ENCODE measurements at places on chromosomes 7 and 10.

- DNase-seq: no peak
Measured at GRCh38 chr10:11845113-11845512, 22.0 kb downstream of the PROSER2 start.

DNA sequence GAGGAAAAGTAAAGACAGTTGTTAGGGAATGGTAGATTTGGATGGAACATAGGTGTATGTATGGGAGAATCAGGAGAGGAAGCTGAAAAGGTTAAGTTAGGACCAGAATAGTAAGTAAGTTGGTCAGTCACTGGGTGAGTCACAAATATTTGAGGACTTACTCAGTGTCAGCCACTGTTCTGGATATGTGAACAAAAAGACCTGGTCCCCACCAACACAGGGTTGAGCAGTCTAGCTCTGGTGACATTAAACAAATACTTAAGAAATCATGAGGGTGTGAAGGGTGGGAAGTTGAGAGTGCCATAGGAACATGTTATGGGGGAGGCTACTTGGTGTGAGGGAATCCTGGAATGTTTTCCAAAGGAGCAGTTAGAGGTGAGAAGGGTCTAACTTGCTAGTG, 246.9 kb downstream of the PTEN start:
- DNase-seq: peak; percentile 66

GRCh38 chr7:47483604-47484273, 98.2 kb downstream of the TNS3 start:
- no peak for DNase-seq

DNA sequence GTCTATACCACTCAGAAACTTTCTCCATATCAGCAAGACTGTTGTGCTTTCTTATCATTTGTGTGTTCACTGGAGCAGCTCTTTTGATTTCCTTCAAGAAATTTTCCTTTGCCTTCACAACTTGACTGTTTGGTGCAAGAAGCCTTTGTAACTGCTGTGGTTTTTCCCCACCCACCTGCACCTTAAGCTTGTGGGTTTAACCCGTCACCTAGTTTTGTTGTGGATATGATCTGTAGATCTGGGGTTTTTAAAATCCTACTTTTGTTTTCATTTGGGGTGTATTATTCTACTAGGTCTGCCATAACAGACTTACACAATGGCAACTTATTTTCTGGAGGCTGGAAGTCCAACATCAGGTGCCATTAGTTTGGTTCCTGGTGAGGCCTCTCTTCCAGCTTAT, 30.5 kb upstream of the CHST3 start:
- no peak for DNase-seq

GRCh38 chr7:4189131-4189570, 492.9 kb upstream of the FOXK1 start:
- peak; percentile 95 for DNase-seq

GRCh38 chr10:132062641-132063390, 2.9 kb upstream of the JAKMIP3 start:
- no peak for DNase-seq

- DNase-seq: peak; percentile 45
Measured at GRCh38 chr10:22693371-22693784, 21.0 kb downstream of the PIP4K2A start.

DNA sequence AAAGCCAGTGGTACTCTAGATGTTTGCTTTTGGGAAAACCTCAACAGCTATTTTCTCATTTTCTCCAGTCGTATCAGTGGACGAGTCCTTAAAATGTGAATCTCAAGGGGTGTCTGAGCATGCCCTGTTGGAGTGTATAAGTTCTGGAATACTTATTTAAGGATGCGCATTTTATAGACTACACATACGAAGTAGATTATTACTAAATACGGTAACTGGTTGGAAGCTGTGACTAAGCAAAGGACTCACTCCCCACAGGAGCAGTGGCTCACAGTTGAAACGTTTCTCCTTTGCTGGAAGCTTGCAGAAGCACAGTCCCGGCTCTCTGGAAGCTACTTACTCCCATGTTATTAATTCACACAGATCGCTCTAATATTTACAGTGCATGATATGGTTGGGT, 90.8 kb upstream of the DNAJB6 start:
- no peak for DNase-seq

- DNase-seq: no peak
Measured at GRCh38 chr10:124663766-124664360, 80.3 kb downstream of the FAM53B start.

DNA sequence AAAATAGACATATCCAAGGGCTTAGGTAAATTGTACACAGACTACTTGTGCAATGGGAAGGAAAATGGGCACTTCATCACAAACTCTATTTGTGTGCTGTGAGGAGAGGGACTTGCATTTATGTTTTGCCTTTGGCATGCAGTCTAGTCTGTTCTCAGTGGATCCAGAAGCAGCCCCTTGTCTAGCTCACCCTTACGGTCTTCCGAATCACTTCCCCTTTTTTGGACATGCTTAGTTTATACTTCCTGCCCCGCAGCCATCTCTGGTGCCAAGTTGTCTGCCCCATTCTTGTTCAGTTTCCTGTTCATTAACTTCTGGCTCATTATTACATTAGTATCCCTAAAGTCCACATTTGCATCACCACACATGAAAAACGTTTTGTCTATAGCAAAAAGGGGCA, 161.6 kb downstream of the NRCAM start:
- peak; percentile 59 for DNase-seq

DNA sequence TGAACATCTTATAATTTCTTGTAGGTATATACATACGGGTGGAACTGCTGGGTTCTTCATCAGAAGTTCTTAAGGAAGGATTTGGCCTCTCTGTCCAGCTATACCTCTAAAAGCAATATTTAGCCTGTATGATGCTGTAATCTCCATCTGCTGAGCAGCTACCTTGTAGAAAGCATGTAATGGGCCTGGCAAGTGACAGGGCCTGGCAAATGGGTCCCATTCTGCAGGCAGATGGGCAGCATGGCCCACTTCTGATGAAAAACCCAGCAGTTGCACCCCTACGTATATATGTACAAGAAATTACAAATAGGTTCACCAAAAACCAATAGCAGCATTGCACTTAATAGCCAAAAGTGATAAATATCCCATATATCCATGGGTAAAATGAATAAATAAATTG, 9.0 kb downstream of the PLPP4 start:
- DNase-seq: no peak

GRCh38 chr7:88927-89231, 103.5 kb upstream of the FAM20C start:
- DNase-seq: no peak

DNA sequence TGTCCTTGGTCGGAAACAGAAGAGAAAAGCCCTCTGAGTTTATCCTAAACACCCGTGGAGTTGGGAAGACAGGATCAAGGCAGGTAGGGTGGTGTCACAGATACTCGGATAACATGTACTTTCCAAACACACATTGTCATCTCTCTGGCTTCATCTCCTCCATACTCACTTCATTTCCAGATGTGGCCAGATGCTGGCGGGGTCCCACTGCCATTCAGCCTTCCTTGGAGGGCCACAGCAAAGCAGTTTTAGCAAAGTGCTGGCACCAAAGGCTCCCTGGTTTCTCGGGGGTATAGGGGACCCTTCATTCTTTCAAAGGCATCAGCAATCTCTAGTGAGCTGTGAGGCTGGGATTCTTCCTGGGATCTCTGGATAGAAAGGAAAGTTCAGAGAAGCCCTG, 539.5 kb downstream of the TCERG1L start:
- no peak for DNase-seq

DNA sequence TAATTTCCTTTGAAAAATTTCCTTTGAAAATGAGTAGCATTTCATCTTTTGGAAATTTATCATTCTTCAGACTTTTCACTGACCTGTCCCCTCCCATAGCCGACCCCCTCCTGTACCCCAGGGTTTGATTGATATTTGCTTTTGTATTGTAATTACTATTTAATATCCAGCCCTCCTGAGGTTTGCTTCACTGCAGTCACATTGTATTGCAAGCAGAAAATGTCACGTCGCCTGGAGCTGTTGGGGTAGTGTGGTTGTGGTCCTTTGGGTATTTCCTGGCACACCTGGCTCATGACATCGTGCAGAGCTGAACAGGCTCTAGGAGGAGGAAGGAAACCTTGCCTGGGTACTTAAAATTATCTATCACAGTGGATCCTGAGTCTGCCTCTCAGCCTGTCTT, 116.1 kb downstream of the INSYN2A start:
- DNase-seq: no peak

DNA sequence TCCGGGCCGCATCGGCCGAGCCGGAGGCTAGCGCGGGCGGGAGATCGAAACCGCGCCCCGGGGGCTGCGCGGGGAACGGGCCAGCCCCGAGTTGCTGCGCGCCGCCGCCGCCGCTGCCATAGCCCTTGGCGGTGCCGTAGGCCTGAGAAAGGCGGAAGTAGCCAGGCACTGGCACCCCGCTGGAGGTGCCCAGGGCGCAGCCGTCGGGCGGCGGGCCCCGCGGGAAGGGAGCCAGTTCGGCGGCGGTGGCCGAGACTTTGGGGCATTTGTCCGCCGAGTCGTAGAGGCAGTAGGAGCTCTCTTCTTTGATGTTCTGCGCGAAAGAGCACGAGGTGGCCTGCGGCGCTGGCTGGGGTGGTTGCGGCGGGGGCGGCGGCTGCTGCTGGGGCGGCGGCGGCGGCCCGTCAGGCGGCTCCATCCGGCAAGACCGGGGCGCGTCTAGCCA, 587 bp downstream of the HOXA10 start:
- no peak for DNase-seq

GRCh38 chr10:61448091-61448490, 5.1 kb downstream of the TMEM26 start:
- no peak for DNase-seq

DNA sequence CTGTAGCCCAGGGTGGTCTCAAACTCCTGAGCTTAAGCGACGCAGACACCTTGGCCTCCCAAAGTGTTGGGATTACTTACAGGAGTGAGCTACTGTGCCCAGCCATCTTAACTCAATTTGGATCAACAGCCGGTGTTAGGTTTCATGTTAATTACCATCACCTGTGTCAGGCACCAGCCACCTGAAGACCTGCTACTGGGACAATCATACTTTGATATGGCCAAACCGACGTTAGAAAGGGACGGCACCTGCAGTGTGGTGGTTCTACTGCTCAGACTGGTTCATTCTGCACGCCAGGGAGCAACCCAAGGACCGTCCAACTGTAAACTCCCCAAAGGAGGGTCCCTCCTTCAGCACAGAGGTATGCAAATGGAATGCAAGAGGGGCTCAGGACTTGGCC, 74.2 kb upstream of the CYTH3 start:
- DNase-seq: no peak

DNA sequence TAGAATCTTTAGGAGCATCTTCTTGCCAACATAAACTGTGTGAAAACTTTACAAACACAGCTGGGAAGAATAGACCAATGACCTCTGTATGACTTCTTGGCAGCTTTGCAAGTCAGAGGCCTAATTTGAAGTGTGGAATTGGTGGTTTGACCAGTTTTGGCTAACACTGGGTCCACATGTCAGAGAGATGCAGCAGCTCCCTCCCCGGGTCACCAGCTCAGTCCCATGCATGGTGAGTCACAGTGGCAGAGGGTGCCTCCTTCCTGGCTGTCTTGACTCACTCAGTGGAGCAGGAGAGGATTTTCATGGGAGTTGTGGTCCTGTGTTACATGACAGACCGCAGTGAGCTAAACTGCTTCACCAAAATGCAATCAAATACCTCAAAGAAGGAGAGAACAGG, 8.2 kb upstream of the STARD3NL start:
- peak; percentile 92 for DNase-seq

All from astrocyte of the hippocampus (primary cell).